ENCODE measurements at places on chromosomes 3 and 15.

GRCh38 chr3:170703121-170703588 lies 117.3 kb upstream of the SLC7A14 start:
- no peak for DNase-seq

GRCh38 chr15:66095871-66096687 lies 157.5 kb downstream of the MEGF11 start:
- no peak for DNase-seq

- DNase-seq = no peak
Measured at GRCh38 chr3:61032991-61033390, 218.3 kb downstream of the FHIT start.

- no peak for DNase-seq
Measured at GRCh38 chr15:40163657-40164416, 3.0 kb downstream of the BUB1B start.

DNA sequence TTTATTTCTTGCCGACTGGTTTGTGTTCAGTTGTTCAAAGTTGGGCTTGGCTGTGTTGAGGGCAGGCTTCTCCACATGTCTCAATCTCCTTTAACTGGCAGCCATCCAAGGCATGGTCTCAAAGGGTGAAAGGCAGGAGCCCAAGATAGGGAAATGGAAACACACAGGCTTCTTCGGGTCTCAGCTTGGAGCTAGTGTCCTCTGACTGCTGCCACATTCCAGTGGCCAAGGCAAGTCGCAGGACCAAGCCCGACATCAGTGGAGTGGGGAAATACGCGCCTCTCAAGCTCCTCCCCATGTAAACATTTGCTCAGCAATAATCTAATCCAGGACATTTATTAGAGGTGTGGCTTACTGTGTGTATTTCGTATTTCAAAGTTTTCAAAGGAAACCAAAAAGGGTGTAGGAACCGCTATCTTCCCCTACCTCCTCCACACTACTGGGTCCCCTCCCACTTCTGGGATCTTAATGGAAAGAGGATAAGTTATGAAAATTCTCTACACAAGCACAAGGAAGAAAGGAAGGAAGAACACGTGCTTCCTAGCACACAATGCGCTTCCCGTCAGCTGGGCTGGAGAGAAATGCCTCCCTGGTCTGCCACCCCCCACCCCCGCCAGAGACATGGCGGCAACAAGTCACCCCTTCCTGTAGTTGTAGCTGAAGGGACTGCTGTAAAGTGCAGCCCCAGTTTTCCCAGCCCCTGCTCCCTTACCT lies 181.7 kb downstream of the FAM43A start:
- no peak for DNase-seq

DNA sequence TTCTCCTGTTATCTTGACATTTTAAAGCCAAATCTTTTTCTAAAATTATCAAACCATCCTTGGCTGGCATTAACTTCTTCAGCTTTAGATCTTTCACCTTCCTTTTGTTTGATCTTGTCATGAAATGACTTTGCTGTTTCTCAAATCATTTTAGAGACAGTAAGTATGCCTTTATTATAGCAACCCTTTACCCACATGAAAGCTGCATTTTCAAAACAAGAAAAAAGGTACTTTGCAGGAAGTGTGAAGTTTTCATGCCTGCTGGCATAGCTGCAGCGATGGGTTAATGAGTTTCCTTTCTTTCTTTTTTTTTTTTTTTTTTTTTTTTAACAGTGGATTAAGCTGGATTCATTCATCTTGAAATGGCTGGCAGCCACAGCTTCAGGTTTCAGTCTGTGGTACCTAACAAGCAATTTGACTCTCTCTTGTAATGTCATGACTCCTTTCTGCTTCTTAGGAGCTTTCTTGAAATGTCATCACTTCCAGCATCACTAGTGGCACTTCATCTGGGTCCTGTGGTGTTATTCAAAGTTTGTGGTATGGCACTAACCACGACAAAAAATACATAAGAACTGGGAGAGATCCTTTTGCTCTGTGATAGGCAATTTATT lies 18.8 kb downstream of the SLC25A26 start:
- DNase-seq = no peak

DNA sequence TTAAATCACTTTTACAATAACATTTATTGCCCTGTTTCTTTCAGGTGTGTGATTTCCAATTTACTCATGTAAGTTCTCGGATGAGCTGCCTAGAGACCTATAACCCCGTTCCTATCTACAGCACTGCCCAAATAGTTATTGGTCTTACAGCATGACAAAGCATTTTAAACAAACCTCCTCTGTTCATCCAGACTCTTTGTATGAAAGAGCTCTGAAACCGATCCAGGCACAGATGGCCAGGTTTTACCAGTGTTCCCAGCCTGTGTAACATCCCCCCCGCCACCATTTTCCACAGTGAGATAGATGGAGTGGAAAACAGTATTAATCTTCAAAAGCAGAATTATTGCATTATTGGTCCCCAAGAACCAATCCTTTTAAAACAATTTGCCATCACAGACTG lies 59.0 kb upstream of the SPTSSB start:
- DNase-seq = no peak
